ENCODE measurements at places on chromosomes 16 and 17.

DNA sequence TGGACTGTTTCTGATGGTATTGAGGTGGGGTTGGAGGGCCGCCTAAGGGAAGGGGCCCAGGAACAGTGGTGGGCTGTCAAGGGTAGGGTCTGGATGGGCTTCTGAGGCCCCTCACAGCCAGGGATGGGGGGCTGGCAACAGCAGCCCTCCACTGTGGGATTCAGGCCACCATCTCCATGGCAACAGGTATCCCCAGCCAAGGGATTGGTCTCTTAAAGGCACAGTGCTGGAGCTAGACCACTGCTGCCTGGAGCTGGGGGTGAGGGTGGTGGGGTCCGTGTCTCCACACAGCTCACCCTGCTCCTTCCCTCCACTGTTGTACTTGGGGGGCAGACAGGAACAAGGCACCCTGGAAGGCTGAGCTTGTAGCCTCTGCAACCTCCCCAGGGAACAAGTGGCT lies 41.8 kb downstream of the PSME3IP1 start:
- no peak for DNase-seq

DNA sequence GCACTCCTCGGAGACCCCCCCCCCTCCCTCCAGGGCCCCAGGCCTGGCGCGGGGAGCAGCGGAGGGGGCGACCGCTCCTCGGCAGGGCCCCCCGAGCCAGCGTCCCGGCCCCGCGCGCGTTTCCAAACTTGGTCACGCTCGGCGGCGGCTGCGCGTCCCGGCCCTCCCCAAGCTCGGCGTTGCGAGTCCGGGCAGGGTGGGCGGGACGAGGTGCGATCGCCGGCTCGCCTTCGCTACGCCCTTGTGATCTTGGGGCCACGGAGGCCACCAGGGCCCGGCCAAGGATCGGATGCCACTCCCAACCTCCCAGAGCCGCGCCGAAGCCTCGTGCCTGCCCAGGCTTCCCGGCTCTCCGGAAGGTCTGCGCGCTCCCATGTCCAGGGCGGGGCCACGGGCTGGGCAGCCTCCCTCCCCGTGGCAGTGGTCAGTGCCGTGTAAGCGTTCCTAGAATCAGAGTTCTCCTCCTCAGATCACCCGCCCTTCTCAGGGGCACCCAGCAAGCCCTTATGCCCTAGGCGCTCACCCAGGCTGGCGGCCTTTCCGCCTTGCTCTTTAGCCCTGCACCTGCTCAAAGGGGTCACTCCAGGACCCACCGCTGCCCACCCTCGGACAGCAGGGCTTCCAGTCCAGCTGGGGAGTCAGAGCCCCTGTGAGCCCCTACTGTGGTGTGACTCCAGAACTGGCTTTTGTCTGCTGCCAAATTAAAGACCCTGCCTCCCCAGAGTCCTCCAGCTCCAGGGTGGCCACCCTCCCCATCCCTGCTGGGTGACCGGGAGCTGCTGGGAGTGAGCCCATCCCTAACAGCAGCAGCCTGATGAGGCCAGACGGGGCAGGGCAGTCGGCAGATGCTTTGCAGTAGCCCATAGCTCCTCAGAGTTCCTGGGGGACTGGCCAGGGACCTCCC lies 12.2 kb upstream of the MRPS23 start:
- no peak for DNase-seq

DNA sequence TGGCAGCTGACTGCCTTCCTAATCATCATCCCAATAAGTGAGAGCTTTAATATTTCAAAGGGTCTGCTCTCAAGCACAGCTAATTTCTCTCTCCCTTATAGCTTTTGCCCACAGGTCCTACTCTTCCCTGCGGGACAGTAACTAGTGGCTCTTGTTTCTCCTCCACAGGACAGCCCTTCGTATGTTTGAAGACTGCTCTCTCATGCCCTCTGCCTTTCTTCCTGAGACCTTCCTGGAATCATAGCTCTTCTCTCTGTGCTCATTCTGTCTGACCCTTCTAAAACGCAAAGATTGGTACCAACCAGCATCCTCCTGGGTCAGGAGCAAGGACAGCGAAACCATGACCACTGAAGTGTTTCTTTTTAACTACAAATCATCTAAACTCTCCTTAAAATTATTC lies 168.9 kb downstream of the GRIN2A start:
- DNase-seq: no peak

DNA sequence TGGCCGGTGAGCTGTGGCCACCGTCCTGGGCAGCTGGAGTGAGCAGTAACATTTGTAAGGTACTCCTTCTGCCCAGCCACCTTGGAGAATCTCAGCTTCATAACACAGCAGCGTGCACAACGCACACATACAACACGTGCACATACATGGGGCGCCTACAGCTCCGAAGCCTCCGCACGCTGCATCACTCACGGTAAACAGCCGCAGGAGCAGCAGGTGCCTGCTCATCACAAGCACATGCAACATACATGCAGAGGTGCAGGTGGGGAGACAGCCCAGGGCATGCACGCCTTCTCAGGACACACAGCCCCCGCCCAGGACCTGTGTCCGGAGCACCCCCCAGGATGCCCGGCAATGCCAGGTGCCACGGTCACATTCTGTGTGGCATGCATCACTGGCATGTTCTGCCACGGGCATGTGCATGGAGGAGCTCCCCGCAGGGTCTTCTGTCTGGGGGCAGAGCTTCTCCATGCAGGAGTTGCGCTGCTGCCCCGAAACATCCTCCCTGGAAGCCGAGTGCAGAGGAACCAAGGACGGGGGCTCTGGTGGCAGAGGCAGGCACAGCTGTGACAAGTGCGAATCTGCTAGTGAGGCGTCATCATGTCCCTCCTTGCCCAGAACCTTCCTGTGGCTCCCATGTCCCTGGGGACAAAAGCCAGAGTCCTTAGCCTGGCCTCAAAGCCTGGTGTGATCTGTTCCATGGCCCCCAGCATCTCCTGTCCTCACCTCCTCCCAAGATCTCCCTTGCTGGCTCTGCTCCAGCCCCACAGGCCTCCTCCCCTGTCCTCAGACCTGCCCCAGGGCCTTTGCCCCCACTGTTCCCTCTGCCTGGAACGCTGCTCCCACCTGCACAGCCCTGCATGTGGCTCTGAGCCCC lies 184.0 kb upstream of the GSE1 start:
- no peak for DNase-seq

- peak; percentile 46 for DNase-seq
These were observed 135.8 kb downstream of the WWOX start for GRCh38 chr16:78235168-78235800.

GRCh38 chr17:51257150-51258081 lies 2.4 kb downstream of the MBTD1 start:
- DNase-seq: no peak
